Fibroblast of skin of right quadriceps (primary cell): ENCODE measurements at places on chromosomes 3 and 15.
A peak's percentile ranks its signal among the peaks of the same experiment; 100 is the strongest.

- DNase-seq, result no peak
Measured at GRCh38 chr3:71092665-71093064, 490.9 kb downstream of the FOXP1 start.

GRCh38 chr3:110815008-110815583, 256.5 kb upstream of the NECTIN3 start:
- peak; percentile 89 for DNase-seq

GRCh38 chr3:153159771-153160397, 2.1 kb upstream of the RAP2B start:
- DNase-seq, result no peak

DNA sequence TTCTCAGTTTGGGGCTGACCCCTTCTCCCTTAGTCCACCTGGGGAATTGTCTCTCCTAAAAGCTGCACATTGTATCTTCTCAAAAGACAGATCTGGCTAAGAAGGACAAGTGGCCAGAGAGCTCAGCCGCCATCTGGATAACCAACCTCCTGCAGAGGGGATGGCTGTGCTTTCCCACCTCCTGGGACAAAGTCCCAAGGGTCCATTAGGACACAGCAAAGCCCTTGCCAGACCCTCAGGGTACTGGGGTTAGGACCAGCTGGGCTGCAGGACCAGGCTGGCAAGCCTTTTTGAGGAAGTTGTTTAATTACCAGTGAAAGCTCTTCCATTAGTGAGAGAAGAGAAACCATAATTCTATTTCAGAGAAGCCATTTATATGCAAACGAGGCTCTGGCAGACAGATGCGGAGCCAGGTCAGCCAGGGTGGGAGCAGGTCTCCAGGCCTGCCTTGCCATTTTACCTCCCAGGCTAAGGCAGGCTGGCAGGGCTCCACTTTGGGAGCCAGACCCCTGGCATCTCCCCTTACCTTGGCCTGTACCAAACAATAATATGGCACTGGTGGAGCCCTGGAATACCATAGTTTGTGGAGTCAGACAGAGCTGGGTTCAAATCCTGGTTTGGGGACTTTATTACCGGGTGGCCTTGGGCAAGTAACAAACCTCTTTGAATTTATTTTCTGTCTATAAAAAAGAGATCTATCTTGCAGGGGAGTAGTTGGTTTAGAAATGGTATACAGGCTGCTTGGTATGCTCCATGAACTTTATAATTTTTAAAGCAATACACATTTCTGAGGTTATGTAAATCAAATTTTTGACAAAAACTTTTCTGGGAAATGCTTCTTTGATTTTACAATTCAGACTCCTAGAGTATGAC, 17.9 kb downstream of the SHF start:
- no peak for DNase-seq

DNA sequence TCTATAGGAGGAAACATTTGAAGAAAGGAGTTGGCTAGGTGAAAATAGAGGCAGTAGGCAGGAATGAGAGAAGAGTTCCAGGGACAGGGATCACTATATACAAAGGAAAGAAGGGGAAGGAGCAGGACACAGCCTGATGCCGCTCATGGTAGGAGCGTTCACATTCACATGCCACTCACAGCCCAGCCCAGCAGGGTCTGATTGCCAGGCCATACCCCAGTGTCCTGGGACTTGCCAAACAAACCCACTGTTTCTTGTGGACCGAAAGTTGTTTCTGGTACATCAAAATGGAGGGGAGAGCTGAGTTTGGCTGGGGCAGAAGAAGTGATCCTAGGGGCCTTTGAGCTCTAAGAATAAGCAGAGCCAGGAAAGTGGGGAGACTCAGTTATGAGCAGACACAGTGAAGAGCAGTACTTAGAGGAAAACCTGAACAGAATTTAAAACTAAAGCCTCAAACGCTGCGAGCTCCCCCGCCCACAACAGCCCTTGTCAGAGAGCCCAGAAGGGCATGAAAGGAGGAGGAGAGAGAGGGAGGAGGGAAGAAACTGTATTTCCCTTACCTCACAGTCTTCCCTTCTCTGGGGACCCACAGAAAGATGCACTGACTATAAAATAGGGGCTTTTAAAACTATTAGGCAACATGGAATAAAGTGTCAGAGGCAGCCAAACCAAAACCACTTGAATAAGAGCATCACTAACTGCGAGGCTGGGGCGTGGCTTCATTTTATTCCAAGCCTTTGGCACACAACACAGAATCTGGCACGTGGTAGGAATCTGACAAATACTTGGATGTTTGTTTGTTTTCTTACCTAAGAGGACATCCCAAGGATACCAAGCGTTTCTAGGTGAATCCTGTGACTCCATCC, 129.0 kb downstream of the RPL22L1 start:
- DNase-seq, result peak; percentile 95

GRCh38 chr3:69181592-69182211, 59.3 kb upstream of the LMOD3 start:
- peak; percentile 59 for DNase-seq

GRCh38 chr3:136277634-136278033, 27.5 kb downstream of the PCCB start:
- DNase-seq, result no peak

- DNase-seq, result peak; percentile 17
Measured at GRCh38 chr3:18393906-18394305, 31.2 kb downstream of the SATB1 start.
